ENCODE measurements at places on chromosomes 1 and 21.

DNA sequence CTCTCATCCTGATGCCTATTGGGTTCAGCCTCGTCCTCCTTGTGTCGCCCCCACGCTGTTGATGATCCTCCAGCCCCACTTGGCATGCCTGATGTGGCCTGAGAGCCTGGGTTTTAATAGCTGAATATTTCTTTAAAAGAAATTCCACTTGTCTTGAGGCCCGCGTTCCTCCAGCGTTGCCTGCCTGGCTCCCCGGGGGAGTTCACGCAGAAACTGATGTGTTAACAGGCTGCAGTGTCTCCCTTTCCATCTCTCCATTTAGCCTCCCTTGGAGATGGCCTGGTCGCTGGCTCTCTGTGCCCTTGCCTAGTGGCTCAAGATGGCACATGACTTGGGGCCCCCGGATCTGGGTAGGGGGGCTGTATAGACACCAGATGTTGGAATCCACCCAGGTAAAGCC, 9.5 kb downstream of the ACTL8 start:
- no peak for DNase-seq

GRCh38 chr1:32902535-32902920, 1.3 kb upstream of the TMEM54 start:
- no peak for DNase-seq

DNA sequence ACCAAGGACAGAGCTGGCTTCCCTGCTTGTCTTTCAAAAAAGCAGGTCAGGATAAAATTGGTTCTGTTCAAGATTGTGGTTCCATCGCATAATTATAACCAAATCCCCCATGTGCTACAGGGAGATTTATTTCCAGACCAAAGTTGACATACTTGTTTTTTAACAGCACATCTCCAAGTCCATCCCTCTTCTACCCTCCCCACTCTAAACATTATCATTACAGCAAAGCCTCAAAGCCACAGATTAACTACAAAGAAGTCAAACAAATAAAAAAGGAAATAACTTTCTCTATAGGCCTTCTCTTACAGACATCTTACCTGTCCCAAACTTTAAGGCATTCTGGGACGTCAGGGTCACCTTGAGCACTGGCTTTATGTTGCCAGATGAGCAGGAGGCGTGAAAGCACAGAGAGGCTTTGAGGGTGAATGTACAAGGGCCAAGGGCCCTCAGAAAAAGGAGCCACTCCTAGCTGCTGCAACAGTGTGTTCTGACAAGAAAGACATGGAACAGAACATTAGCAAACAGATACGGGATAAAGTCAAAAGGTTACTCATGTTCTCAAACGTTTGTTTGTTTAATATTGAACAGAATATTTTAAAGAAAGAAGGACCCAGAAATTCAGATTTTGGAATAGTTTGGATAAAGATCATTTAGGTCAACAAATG, 31.2 kb downstream of the UBR4 start:
- DNase-seq = no peak

DNA sequence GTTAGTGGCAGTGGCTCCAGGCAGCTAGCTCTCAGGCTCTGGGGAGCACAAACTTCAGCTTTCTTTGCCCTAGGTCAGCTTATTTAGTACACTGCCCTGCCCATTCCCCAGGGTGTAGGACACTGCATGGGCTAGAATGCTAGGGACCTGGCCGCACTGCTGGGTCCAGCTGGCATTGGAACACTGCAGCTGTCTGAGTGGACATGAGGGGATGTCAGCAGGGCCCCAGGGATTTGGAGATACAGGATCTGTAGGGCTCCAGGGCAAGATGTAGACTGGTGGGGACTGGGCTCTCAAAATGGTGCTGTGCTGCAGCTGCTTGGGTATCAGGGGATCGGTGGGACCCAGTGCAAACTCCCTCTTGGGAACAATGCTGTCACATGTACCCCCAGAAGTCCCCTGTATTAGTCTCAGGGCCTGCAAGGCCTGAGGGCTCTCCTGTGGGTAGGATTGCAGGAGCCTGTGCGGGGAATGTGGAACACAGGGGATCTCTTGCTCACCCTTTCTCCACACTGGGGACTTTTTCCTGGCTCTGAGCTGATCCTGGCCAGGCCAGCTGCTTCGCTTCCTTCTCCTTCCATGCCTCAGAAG, 25.2 kb upstream of the TTC22 start:
- no peak for DNase-seq

DNA sequence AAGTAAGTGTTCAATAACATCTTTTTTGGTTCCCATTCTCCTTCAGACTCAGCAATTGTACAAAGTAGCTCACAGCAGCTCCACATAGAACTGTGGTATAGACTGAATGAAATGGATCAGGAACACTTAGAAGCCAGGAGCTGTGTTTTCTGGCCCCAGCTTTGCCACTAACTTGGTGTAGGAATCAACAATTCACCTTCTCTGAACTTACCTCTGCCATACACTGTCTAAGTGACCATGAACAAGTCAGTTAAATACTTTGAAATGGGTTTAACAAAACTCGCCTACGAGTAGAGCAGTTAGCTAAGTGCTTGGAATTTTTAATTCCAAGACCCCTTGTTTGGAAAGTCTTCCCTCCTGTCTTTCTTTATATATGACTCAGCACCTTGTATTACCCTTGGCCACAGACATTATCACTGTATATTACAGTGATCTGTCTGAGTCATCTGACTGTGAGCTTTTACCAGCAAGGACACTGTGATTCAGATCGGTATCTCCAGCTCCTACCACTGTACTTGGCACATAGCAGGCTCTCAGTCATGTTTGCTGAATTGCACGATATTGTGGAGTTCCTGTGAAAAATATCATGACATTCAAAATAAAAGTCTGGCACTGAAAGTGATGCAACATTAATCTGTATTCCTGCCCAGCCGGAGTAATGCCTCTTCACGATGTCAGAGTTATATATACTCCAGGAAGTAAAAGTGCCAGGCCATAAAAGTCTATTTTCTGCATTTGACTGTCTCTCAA, 101.7 kb upstream of the BEND5 start:
- no peak for DNase-seq
